IMR-90 (cell line): ENCODE measurements at places on chromosomes 7 and 10. TPM values are rescaled to one million over a fixed set of nuclear protein-coding genes. Genes with fewer than 3 reads are reported as not detected.

Gene KLF14
- polyA plus RNA-seq: 0.05 and 0.07 TPM in 2 replicates

DNA sequence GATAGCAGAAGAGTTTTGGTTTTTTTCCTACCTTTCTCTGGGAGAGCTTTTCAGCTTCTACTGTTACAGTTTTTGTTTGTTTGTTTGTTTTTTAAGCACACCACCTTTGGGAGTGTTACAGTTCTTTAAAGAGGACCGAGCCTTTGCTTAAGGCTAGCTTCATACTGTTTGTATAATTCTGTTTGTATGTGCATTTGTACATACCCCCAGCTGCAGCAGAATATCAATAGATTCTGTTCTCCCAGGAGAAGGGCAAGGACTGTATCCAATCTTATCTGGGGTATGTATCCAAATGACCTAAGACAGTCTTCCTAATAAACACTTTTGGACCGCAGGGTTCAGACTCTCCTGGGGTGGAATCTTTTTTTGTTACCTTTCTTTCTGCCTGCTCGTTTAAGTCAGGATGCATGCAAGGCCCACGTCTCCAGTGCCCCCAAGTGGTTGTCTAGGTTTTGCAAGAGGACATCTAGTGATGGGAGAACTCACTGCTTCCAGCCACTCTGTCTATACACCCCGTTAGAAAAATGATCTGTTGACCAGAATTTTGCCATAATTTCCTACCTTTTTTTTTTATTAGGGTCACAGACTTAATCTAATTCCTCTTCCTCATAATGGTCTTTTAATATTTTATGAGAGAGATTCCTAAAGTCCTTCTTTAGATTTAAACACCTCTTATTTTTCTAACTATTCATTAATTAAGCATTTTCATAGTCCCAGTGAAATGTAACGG lies 23.9 kb downstream of the NRF1 start:
- peak; percentile 86 for DNase-seq

Gene PHYH
- polyA plus RNA-seq: 10.7 and 13.4 TPM in 2 replicates

GRCh38 chr7:36690514-36691187 lies 33.6 kb downstream of the AOAH start:
- no peak for DNase-seq

GRCh38 chr10:121653608-121654007 lies 55.4 kb upstream of the FGFR2 start:
- DNase-seq: no peak

- no peak for DNase-seq
Observed at GRCh38 chr7:27194686-27195379, 5.1 kb downstream of the HOXA13 start.

Gene CLEC2L
- polyA plus RNA-seq: not detected in 2 replicates

Gene RHOBTB1
- 8.8 and 8.9 TPM in 2 replicates for polyA plus RNA-seq

- peak; percentile 90 for DNase-seq
Observed at GRCh38 chr7:35003679-35004303, 33.5 kb downstream of the DPY19L1 start.
